ENCODE measurements at places on chromosomes 2 and 18.

DNA sequence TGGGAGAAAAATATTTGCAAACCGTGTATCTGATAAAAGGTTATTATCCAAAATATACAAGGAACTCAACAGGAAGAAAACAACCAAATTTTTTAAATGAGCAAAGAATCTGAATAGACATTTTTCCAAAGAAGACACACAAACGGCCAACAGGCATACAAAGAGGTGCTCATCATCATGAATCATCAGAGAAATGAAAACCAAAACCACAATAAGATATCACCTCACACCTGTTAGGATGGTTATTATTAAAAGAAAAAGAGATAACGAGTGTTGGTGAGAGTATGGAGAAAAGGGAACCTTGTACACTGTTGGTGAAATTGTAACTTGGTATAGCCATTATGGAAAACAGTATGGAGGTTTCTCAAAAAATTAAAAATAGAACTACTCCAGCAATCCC is 463.3 kb downstream of the IRS1 start:
- H3K36me3 ChIP-seq, result no peaks in the 10 kb centered on the region
- no peaks in the 10 kb centered on the region for H3K4me1 ChIP-seq
- H3K27me3 ChIP-seq, result no peaks in the 10 kb centered on the region
- H3K27ac ChIP-seq, result no peak overlapping the region
- no peak overlapping the region for H3K4me3 ChIP-seq
- no peak for DNase-seq

DNA sequence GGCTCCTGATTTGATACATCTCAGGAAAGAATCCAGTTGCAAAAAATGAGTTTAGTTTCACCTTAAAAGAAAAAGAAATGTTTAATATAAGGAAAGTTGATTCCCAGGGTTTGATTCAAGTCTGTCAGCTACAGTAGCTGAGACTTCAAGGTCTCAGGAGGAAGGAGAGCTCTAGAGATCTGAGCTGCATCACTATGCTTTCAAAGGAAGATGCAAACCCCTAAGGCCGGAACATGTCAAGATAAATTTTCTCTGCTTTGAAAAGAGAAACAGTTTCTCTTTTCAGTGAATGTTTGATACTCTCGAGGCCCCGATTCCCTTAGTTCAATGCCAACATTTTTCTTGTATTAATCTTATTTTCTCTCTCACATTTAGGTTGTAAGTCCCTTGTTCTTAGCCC is 128.6 kb downstream of the RGPD3 start:
- H3K36me3 ChIP-seq, result no peaks in the 10 kb centered on the region
- H3K4me1 ChIP-seq, result no peaks in the 10 kb centered on the region
- no peaks in the 10 kb centered on the region for H3K27me3 ChIP-seq

GRCh38 chr18:46042571-46043123 is 29.4 kb downstream of the PSTPIP2 start:
- H3K4me3 ChIP-seq, result no peak overlapping the region
- no peaks in the 10 kb centered on the region for H3K27me3 ChIP-seq
- peaks cover 30% of the 10 kb centered on the region for H3K4me1 ChIP-seq
- peak overlapping the region; percentile 93 for H3K27ac ChIP-seq

DNA sequence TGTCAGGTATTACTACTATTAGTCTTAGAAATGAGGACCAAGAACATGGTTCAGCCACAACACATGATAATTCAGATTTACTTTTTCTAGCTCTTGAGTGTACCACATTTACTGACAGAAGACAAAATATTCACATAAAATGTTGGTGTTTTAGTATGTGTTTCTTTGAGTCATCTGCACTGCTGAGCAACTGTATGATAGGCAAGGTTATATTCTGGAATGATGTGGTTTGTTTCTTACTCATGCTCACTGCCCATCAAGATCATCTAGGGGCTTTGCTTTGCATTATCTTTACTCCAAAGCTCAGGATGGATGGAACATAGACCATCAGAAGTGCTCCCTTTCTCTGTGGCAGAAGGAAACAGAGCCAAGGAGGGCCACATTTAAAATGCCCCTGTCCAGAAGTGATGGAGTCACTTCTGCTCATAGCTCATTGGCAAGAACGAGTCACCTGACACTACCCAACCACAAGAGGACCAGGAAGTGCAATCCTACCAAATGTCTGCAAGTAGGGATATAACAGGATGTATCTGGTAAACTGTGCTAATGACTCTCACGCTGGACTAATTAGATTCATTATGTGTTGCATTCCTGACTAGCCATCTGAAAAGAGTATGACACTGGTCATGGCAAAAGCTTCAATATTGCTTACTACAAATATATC is 81.5 kb downstream of the DIS3L2 start:
- H3K4me3 ChIP-seq, result no peak overlapping the region
- no peak overlapping the region for H3K27ac ChIP-seq
- DNase-seq, result no peak

- no peak overlapping the region for H3K4me3 ChIP-seq
- H3K4me1 ChIP-seq, result no peaks in the 10 kb centered on the region
- H3K27ac ChIP-seq, result no peak overlapping the region
- no peaks in the 10 kb centered on the region for H3K27me3 ChIP-seq
- no peaks in the 10 kb centered on the region for H3K36me3 ChIP-seq
These were observed 67.5 kb upstream of the ZNG1B start for GRCh38 chr2:113370030-113370429.

GRCh38 chr2:37819186-37819585 is 105.9 kb upstream of the RMDN2 start:
- H3K4me3 ChIP-seq, result no peak overlapping the region
- H3K27ac ChIP-seq, result no peak overlapping the region
- H3K4me1 ChIP-seq, result no peaks in the 10 kb centered on the region
- peak; percentile 35 for DNase-seq
- H3K36me3 ChIP-seq, result no peaks in the 10 kb centered on the region
- no peaks in the 10 kb centered on the region for H3K27me3 ChIP-seq

DNA sequence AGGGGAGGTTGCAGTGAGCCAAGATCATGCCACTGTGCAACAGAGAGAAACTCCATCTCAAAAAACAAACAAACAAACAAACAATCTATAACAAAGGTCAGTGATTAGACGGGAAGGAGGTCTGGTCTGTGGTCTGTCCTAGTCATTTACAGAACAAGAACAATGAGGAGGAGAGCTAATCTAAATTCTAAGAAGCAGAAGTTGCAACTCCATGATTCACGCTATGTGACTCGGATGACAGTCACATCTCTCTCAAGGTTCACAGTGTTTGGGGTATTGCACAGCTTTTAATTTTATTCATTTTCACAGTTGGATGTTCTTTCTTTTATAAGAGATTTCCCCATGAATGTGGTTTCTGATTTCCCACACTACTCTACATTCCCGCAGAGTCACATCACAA is 218.7 kb upstream of the PIEZO2 start:
- DNase-seq, result no peak
- H3K36me3 ChIP-seq, result no peaks in the 10 kb centered on the region
- no peak overlapping the region for H3K4me3 ChIP-seq
- H3K4me1 ChIP-seq, result no peaks in the 10 kb centered on the region
- H3K27ac ChIP-seq, result no peak overlapping the region

DNA sequence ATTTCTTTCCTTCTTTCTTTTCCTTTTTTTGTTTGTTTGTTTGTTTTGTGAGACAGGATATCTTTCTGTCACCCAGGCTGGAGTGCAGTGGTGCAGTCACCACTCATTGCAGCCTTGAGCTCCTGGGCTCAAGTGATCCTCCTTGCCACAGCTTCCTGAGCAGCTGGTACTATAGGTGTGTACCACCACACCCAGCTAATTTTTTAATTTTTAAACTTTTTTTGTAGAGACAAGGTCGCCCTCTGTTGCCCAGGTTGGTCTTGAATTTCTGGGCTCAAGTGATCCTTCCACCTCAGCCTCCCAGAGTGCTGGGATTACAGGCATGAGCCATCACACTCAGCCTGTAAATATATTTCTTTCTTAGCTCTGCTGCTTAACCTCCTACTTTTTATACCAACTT is 83.4 kb upstream of the CYP20A1 start:
- H3K27ac ChIP-seq, result no peak overlapping the region
- no peaks in the 10 kb centered on the region for H3K4me1 ChIP-seq
- H3K27me3 ChIP-seq, result no peaks in the 10 kb centered on the region
- no peak overlapping the region for H3K4me3 ChIP-seq
- H3K36me3 ChIP-seq, result peaks cover 9% of the 10 kb centered on the region
- no peak for DNase-seq

DNA sequence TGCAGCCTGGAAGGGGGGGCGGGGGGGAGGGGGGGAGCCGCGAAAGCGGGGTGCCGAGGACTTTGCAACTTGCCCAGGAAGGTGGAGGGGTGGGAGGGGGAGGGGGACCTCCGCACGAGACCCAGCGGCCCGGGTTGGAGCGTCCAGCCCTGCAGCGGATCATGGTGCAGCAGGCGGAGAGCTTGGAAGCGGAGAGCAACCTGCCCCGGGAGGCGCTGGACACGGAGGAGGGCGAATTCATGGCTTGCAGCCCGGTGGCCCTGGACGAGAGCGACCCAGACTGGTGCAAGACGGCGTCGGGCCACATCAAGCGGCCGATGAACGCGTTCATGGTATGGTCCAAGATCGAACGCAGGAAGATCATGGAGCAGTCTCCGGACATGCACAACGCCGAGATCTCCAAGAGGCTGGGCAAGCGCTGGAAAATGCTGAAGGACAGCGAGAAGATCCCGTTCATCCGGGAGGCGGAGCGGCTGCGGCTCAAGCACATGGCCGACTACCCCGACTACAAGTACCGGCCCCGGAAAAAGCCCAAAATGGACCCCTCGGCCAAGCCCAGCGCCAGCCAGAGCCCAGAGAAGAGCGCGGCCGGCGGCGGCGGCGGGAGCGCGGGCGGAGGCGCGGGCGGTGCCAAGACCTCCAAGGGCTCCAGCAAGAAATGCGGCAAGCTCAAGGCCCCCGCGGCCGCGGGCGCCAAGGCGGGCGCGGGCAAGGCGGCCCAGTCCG is 540 bp downstream of the SOX11 start:
- no peaks in the 10 kb centered on the region for H3K36me3 ChIP-seq
- peak overlapping the region; percentile 10 for H3K27ac ChIP-seq
- no peak for DNase-seq
- H3K27me3 ChIP-seq, result peaks cover 12% of the 10 kb centered on the region
- H3K4me3 ChIP-seq, result peak overlapping the region; percentile 78

Measured in trophoblast cell (in vitro differentiated cells and primary cell).